ENCODE measurements at places on chromosomes 11 and 22. TPM values are rescaled to one million over a fixed set of nuclear protein-coding genes. Genes with fewer than 3 reads are reported as not detected.
A peak's percentile ranks its signal among the peaks of the same experiment; 100 is the strongest.

GRCh38 chr11:126862664-126863243 lies 137.8 kb downstream of the KIRREL3 start:
- no peak for DNase-seq

The MUC5AC gene
- total RNA-seq: 0.27 TPM

- no peak for DNase-seq
These were observed 129.2 kb downstream of the CACNA1I start for GRCh38 chr22:39699631-39700360.

GRCh38 chr11:126434950-126435335 lies 79.5 kb downstream of the ST3GAL4 start:
- DNase-seq: no peak

DNA sequence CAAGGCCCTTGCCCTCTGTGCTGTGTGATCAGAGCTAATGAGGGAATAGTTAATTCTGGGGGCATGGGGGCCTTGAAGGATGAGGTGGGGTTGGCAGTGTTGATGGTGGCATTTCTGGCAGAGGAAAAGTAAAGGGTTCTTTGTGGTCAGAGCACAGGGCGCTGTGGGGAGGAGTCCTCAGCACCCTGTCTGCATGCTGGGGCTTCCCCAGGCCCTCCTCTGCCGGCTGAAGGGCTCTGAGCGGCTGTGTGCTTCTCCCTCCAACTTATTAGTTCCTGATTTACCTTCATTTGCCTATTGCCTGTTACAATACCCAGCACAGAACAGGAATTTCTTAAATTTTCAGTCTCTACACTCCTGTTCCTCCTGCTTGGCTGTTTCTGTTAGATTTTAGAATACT lies 122.8 kb downstream of the HIPK3 start:
- no peak for DNase-seq

DNA sequence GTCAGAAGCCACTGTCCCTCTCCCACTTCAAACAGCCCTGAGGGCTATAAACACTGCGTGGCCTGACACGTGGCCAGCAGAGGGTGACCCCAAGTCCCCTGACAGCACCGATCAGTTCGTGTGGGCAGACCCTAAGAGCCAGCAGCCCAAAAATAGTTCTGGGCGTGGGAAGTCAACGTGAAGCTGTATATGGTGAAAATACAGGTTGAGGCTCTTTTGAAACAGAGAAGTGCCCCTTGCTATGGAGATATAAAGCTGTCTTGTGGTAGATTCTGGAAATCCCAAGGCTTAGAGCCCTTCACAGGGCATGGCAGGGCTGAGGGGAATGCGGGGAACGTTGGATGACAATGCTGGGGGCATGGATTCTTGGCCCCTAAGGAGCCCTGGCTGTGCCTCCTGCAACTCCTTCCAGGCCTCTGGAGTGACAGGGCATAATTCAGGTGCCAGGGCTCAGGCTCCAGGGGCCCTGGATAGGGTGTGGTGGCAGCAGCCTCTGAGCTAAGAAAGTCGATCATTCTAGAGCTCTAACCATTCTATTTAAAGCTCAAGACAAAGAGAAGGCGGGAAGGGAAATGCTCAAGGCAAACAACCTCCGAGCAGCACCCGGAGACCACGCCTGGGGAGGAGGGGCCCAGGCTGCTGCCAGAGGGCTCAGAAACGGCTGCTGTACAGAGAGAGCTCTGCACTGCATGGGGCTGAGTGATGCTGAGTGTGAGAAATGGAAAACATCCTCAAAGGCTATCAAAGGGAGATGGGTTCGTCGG lies 60.4 kb upstream of the CD5 start:
- DNase-seq: no peak

GRCh38 chr11:110371084-110371483 lies 58.7 kb upstream of the FDX1 start:
- DNase-seq: no peak

- DNase-seq: no peak
These were observed 77.2 kb downstream of the RDX start for GRCh38 chr11:110219006-110219785.

- no peak for DNase-seq
These were observed 20.3 kb downstream of the STK33 start for GRCh38 chr11:8573777-8574176.

- no peak for DNase-seq
These were observed 32.9 kb downstream of the OR52E1 start for GRCh38 chr11:5102246-5102645.

DNA sequence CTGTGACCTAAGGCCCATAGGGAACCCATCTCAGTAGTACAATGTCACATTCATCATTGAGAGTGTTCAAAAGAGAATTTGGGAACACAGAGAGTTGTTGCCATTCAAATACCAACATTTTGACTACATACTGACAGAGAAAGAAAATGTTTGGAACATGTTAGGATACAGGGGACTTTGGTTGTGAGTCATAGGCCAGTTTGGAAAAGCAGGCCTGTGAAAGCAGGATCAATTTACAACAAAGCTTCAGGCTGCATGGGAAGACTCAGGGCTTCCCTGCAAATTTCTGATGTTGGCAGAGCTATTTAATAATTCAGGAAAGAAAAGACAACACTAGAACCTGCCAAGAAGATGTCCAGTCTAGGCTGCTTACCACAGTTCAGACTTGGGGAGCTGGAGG lies 374 bp downstream of the NLRP10 start:
- DNase-seq: no peak

DNA sequence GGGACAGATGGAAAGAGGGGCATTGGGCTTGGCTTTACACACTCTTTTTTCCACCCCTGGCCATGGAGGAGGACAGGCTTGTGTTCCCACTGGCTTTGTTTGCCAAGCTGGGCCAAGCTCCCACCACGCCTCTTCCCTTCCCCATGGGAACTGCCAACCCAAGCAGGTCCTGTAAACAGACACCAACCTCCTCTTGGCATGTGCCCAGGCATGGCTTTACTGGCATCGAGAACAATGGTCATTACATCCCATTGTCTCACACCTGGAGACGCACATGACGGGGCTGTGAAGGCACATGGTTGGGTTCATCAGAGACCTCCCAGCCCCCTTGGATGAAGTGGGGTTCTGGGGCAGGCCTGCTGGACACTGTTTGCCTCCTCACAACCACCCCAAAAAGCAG lies 11.7 kb downstream of the SEC14L3 start:
- DNase-seq: no peak

GRCh38 chr11:35101223-35101622 lies 37.7 kb upstream of the CD44 start:
- no peak for DNase-seq

- no peak for DNase-seq
These were observed 208.6 kb downstream of the DBX1 start for GRCh38 chr11:19951558-19952115.

The FBLN1 gene
- 624 TPM for total RNA-seq

The C11orf87 gene
- 0.09 TPM for total RNA-seq

The RASD2 gene
- total RNA-seq: 0.45 TPM

DNA sequence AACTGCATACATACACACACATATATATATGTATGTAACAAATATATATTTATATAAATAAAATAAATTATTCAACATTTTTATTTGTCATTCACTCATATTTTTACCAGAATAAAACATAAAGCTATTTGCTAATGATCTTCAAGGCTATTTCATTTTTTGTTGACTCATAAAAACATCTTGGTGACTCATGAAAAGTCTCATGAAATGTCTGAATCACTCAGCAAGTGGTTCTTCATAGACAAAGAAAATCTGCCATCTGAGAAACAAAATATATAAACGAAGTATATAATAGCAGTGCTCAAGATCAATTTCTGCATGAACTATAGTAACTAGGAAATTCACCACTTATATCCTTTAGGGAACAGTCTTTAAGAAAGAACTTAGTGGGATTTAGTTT lies 764.8 kb upstream of the FAT3 start:
- DNase-seq: no peak

- no peak for DNase-seq
These were observed 17.8 kb upstream of the ST14 start for GRCh38 chr11:130141561-130142341.

- DNase-seq: no peak
These were observed 367.1 kb upstream of the PDGFD start for GRCh38 chr11:104531075-104531474.

- no peak for DNase-seq
These were observed 4.8 kb downstream of the ROBO4 start for GRCh38 chr11:124892750-124893454.

DNA sequence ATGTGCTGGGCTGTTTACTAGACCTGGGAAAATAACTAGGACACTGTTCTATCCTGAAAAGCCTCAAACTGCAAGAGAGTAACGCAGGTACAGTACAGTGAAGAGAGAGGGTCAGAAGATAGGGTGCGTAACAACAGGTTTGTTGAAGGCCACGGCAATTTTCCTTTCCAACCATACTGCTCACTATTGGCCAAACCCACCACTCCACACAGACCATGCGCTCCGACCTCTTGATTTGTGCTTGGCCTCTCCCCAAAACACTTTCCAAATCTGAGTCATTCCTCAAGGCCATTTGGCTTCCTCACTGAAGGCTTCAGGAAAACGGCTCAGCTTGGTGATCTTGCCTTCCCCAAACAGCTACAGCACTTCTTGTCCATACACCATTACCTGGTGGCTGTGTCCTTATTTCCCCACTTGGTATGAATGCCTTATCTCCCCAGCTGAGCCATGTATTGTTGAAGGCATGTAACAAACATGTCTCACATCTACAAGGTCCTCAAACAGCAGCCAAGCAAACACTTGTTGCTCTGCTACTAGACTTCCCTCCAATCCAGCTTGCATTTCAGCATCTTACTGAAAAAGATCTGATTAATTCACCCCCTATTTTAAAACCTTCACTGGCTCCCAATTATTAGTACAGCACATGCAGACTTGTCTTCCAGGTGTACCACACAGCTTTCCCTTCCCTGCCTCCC lies 40.9 kb downstream of the TCF20 start:
- no peak for DNase-seq

GRCh38 chr11:14783788-14784187 lies 108.2 kb downstream of the CYP2R1 start:
- no peak for DNase-seq

DNA sequence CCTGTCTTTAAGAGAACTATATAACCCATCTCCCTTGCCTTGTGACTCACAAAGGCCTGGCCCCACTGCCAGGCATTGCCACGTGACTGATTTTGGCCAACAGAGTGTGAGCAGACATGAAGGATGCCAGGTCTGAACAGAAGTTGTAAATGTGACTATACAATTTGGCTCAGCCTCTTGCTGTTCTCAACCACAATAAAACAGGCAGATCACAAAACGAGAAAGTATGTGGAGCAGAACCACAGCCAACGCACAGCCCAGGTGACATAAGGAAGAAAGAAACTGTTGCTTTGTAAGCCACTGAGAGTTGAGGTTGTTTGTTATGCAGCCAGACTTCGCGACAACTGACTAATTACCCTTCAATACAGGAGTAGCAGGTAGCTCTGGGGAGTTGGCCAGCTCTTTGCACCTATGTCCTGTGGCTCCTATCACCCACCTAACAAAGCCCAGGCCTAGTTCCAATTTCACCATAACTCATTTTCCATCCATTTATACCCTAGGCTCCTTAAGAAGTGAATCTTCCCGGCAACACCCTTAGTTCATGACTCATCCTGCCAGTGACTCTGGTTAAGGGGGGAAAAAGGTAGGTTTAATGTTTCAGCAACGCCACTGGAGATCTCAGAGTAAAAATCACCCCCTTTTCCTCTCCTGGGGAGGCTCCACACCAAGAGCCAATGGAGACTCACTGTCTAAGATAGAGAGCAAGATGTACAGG lies 53.7 kb downstream of the GALNT18 start:
- DNase-seq: no peak

The C11orf65 gene
- total RNA-seq: 1.7 TPM

DNA sequence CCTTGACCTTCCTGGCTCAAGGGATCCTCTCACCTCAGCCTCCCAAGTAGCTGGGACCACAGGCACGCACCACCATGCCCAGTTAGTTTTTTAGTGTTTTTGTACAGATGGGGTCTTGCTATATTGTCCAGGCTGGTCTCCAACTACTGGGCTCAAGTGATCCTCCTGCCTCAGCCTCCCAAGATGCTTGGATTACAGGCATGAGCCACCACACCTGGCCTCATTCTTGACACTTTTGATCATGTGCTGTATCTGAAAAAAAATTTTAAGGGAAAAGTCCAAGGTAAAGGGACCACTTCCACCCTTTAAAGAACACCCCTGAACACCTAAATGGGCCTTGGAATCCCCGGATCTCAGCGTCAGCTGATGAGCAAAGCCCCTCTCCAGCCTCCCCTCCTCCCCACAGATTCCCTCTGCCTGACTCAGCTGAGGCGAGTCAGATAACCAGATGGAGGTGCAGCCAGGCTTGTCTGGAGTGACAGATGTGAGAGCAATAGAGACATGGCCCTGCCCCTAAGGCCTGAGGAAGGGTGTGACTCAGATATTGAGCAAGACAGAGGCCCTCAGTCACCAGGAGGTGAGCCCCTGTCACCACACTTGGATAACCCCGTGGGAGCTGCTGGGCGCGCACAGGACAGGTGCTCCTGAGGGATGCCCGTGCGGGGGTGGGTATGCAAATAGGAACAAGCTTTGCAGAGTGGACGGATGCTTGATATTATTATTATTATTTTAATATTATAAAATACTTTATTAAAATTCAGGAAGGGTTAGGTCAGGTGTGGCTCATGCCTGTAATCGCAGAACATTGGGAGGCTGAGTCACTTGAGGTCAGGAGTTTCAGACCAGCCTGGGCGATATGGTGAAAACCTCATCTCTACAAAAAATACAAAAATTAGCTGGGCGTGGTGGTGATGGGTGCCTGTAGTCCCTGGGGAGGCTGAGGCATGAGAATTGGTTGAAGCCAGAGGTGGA lies 5.0 kb upstream of the CCDC88B start:
- no peak for DNase-seq

- DNase-seq: no peak
These were observed 87.6 kb downstream of the UVRAG start for GRCh38 chr11:75902631-75903030.

- no peak for DNase-seq
These were observed 27.3 kb downstream of the CECR2 start for GRCh38 chr22:17396516-17396915.

- no peak for DNase-seq
These were observed 60.3 kb upstream of the ANO3 start for GRCh38 chr11:26271666-26272065.

The SNU13 gene
- total RNA-seq: 97.2 TPM

- peak; percentile 69 for DNase-seq
These were observed 16.8 kb downstream of the LRRC32 start for GRCh38 chr11:76653674-76654284.

DNA sequence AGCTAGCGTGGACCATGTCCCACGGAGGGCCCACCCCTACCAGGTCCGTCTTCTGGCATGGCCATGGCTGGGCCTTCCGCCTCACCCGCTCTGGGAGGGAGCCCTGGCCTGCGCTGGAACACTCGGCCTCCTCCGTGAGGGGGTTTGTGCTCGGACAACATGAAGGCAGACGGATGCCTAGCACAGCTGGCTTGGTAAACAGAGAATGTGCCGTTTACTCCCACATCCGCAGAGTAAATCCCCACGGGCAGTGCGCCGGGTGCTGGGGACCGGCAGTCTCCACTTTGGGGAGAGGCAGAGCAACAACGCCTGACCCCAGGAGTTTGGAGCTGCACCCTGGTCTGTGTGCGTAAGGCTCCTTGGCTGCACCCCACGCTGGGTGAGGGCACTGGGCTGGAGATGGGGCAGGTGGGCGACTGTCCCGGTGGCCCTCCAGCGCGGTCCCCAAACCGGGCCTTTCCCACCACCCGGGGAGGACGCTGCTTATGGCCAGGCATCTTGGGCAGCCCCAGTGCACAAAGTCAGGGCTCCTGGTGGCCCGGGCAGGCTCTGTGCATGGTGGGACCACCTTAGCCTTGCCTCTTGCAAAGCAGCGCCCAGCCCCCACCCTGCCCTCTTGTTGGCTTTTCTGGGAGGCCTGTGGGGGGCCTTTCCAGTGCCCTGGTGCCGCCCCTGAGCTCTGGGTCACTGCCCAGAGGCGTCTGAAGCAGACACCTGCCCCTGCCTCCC lies 30.7 kb upstream of the MUC5AC start:
- no peak for DNase-seq

Measured in sciatic nerve (tissue), 2 donors.